ENCODE measurements at places on chromosomes 12 and 14. TPM values are rescaled to one million over a fixed set of nuclear protein-coding genes. Genes with fewer than 3 reads are reported as not detected.

DNA sequence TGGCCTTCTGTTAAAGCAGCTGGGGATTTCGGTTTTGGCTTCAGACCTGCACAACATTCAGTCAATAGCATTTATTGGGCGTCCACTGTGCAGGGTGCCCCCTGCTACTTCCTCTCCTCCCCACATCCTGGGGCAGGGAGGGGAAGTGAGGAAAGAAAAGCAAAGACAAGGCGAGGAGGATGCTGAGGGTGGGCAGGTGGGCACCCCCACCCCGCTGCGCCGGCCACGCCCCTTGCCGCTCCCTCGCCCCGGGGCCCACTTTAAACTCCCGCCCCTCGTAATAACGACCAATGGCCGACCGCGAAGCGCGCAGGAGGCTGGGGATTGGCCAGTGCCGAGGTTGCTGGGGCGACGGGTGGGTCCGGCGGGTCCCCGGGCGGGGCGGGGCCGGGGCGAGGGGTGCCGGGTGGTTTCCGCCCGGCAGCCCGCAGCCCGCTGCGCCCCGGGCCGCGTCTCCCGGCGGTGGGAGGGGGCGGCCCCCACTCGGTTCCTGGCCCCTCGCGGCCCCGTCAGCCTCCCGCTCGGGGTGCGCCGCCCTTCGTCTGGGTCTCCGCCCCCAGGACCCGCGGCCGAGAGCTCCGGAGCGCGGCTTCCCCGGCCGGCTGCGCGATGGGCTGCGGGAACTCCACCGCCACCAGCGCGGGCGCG, at the start of gene C12orf75:
Gene C12orf75, plus strand, starts transcription at position 409 of the 648 bp plus-strand sequence. Its CDS starts 201 bp downstream, at position 610.
- no peaks in the 10 kb centered on the region for H3K36me3 ChIP-seq
- peak within 1 kb of the TSS; percentile 83 for H3K4me3 ChIP-seq
- H3K27ac ChIP-seq, result no peak within 1 kb of the TSS
- no peaks in the 10 kb centered on the region for H3K27me3 ChIP-seq
- DNase-seq, result peak; percentile 78
- H3K4me1 ChIP-seq, result peaks cover 37% of the 10 kb centered on the region

- no peak overlapping the region for H3K4me3 ChIP-seq
- no peak overlapping the region for H3K27ac ChIP-seq
Observed at GRCh38 chr12:38402811-38403210, 86.2 kb downstream of the ALG10B start.

The ST8SIA1 gene
- 64.7 TPM for total RNA-seq

DNA sequence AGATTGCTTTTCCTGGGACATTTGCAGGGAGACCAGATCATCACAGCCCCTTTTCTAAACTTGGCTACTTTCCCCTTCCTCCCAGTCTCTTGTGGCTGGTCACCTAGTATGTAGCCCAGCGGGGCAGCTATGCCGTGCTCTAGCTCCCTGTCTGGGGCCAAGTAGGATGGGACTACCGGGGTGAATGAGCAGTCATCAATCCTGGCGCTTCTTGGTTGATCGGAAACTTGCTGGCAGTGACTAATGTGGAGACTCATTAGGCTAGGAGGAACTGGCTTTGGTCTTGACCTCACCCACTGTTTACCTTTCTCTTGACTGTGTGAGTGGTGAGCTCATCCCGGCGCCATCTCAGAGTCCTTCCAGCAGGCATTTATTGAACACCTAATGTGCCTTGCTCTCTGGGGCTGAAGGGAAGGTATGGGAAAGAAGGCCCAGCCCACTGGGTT, 15.9 kb downstream of the PLEKHG3 start:
- peak overlapping the region; percentile 56 for H3K4me3 ChIP-seq
- peaks cover 98% of the 10 kb centered on the region for H3K27me3 ChIP-seq
- peaks cover 12% of the 10 kb centered on the region for H3K36me3 ChIP-seq

The OR9K2 gene
- not detected for total RNA-seq

The C12orf50 gene
- 0.30 TPM for total RNA-seq

DNA sequence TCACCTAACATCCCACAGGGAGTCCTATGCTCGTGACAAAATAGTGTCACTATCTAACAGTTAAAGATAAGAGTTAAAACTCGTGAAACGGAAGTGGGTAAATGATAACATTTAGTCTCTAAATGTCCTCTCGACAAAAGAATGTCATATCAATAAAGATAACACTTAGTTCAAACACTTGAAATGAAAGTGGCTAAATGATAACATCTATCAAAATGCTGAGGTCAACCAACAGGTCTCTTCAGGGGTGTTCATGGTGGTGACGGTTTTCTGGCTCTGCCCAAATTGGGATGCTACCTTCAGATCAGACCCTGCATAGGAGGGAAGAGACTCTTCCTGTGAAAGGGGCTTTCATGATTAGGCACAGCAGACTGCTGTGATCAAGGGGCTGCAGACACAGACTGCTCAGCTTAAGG, 22.1 kb downstream of the IL26 start:
- no peaks in the 10 kb centered on the region for H3K27me3 ChIP-seq
- peaks cover 4% of the 10 kb centered on the region for H3K4me1 ChIP-seq
- no peak overlapping the region for H3K4me3 ChIP-seq
- H3K27ac ChIP-seq, result no peak overlapping the region
- DNase-seq, result no peak
- no peaks in the 10 kb centered on the region for H3K36me3 ChIP-seq

GRCh38 chr12:5505116-5505515, 73.2 kb downstream of the NTF3 start:
- no peak for DNase-seq
- H3K36me3 ChIP-seq, result no peaks in the 10 kb centered on the region
- H3K27ac ChIP-seq, result no peak overlapping the region
- H3K4me3 ChIP-seq, result no peak overlapping the region

GRCh38 chr14:26709019-26709418, 111.2 kb upstream of the NOVA1 start:
- H3K36me3 ChIP-seq, result no peaks in the 10 kb centered on the region
- no peak overlapping the region for H3K27ac ChIP-seq
- H3K4me1 ChIP-seq, result no peaks in the 10 kb centered on the region
- DNase-seq, result no peak
- H3K27me3 ChIP-seq, result no peaks in the 10 kb centered on the region
- no peak overlapping the region for H3K4me3 ChIP-seq

All from neural crest cell (in vitro differentiated cells).